Inflammatory macrophage (primary cell): ENCODE measurements at places on chromosomes 5 and 9.

DNA sequence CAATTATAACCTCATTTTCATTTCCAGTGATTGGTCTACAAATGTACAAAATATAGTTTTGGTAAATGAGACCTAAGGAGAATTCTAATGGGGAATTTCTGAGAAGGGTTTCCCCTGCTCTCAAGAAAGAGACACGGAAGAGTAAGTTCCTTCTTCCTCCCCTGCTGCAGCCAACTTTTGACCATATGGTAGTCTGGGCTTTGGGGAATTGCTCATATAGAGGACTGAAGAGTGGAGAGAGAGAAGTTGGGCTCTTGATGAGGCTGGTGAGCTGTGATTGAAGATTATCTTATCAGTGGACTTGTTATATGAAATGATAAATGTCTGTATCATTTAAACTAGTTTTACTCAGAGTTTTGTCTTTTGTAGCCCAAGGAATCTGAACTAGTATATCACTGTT is 4.3 kb upstream of the LNPEP start:
- DNase-seq, result peak; percentile 74

DNA sequence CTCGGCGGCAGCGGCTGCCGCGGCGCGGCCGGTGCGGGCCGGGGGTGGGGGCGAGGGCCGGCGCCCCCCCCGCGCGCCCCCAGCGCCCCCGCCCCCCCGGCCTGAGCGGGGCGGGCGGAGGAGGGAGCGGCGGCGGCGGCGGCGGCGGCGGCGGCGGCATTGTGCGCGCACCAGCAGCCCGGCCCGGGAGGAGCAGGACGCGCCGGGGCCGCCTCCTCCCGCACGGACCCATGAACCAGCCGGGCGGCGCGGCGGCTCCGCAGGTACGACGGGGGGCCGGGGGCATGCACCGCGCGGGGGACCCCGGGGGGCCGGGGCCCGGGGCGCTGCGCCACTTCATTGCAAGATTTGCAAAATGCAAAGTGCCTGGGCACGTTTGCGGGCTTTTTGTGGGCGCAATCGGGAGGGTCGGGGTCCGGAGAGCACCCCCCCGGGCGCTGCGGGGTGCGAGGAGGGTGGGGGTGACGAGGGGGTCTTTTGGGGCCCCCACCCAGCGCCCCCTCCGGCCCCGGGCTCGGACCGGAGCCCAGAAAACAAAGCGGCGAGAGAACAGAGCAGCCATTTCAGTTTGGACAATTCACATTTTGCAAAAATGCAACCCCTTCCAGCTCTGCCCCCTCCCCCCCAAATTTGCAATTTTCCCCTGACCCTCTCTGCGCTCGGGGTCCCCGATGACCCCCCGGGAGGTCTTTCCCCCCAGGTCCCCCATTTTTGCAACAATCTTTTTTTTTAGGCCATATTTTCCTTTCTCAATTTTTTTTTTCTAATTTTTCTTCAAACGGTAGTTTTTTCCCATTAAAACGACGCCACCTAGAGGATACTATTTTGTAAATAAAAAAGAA is at the start of gene ZNF618:
Gene ZNF618, plus strand, starts transcription at position 159 of the 842 bp plus-strand sequence. Its CDS starts 72 bp downstream, at position 231.
- DNase-seq, result peak; percentile 42

GRCh38 chr9:20312732-20313131 is 309.6 kb downstream of the MLLT3 start:
- no peak for DNase-seq

DNA sequence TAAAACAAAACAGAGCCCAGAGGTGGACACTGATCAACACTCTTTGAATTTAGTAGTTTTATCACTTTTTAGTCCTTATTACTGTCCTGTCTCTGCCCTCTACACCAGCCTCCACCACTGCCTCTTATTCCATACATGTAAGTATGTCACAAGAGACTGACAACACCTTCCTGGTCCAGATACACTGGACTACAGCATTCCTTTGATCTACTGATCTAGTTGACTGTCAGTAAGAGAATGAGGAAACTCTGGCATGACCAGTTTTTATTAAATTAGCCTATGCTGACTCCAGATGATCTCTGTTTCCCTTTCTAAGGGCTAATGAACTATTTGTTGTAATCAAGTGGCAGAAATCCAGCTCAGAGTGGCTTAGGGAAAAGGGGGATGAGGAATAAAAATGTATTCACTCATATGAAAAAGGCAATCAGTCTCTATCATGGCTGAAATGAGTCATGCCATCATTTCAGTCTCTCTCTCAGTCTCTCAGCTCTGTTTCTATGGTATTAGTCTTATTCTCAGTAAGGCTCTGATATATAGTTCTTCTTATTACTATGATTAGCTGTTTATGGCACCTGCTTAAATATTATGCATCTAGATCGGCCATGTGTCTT is 5.5 kb downstream of the ARHGEF37 start:
- no peak for DNase-seq

DNA sequence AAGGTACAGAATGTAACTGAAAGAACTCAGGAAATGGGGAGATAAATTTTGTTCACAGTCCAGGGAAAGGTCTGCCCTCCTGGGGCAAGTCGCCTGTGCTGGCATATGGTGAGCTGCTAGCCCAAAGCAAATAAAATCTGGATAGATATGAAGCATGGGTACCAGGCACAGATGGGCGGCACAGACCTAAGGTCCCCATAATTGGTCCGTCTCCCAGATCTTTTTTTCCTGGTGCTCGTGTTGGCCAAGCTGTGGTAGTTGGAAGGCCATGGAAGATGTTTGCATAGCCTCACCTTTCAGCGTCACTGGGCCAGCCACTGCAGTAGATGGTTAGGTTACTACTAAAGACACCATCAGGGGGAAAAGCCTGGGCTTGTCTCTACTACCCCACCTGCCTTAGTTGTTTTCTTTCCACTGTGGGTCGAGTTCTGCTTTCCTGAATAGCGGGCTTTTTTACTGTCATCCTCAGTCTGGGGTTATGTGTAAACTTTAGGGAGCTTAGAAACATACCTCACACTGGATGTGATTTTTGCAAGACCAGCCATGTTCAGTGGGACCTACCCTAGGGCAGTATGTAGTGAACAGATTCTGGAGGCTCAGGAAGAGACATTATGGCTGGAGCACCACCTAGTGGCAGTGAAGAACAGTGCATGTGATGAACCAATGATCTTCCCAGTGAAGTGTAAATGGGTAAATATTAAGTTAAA is 24.2 kb upstream of the GLRX start:
- peak; percentile 81 for DNase-seq

- no peak for DNase-seq
These were observed 32.9 kb upstream of the GPR151 start for GRCh38 chr5:146548781-146549449.

- no peak for DNase-seq
These were observed 1716.4 kb downstream of the EFNA5 start for GRCh38 chr5:105954341-105954740.

- no peak for DNase-seq
These were observed 708 bp downstream of the SPOUT1 start for GRCh38 chr9:128828719-128829452.

DNA sequence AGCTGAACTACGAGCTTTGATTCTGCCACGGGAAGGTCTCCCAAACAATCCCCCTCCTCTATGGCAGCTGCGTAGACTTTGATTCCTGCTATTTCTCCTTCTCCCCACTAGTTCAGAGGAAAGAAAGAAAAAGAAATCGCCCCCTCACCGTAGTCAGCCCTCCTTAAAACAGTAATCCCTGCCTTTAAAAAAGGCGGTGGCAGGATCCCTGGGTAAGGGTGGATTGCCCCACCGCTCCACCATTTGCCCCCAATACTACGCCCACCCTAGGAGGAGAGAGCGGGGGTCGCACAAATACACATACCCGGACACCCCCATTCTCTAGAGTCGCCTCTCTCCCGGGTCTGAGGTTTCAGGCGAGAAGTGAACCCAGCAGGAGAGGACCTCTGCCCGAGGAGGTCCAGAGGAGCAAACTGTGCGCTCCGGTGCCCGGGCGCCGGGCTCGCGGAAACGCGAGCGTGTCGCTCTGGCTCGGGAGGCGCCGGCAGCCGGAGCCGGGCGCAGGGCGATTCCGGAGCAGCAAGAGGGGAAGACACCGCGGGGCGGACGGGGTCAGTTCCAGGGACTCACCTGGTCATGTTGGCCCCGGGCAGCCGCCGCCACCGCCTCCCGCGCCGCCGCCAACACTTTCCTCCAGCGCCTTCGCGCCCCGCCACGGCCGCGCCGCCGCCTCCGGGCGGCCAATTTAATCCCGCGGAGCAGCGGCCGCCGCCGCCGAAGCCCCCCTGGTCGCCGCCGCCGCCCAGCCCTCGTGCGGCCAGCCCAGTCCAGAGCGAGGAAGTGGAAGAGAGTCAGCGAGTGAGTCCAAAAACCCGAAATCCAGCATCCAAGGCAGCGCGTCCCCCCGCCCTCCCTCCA is 1057.7 kb upstream of the DMAC1 start:
- DNase-seq, result no peak

GRCh38 chr5:73204332-73204731 is 31.3 kb downstream of the TMEM174 start:
- no peak for DNase-seq

DNA sequence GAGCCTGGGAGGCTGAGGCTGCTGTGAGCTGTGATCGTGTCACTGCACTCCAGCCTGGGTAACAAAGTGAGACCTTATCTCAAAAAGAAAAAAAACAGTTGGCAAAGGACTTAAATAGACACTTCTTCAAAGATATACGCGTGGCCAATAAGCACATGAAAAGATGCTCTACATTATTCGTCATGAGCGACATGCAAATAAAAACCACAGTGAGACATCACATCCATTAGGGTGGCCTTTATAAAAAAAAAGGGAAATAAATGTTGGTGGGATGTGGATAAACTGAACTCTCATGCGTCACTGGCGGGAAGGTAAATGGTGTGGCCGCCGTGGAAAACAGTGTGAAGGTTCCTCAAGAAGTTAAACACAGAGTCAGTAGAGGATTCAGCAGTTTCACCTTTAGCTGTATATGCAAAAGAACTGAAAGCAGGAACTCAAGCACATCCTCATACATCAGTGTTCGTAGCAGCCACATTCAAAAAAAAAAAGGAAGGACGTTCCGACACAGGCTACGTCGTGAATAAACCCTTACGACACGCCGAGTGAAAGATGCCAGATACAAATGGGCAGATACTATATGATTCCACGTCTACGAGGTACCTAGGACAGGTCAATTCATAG is 24.5 kb upstream of the NRARP start:
- DNase-seq, result peak; percentile 76

DNA sequence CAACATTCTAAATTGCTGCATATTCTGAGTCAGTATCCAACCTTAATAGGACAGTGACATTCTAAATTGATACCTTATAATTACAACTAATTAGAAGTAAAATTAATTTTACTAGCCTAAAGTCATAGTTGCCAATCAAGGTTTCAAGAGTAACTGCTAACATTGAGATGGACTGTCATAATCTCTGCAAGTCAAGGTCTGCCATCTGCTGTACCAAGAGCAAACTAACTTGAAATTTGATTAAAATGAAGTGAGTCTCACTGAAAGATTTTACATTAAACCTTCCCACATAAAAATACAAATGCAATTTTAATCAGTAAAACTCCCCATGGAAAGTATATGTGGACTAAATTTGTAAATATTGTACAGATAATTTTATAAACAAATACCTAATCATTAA is 235.3 kb downstream of the PRDM9 start:
- DNase-seq, result no peak

- no peak for DNase-seq
These were observed 932.9 kb upstream of the DMAC1 start for GRCh38 chr9:8732367-8733075.

GRCh38 chr5:1380011-1380817 is 35.3 kb upstream of the CLPTM1L start:
- DNase-seq, result peak; percentile 7

DNA sequence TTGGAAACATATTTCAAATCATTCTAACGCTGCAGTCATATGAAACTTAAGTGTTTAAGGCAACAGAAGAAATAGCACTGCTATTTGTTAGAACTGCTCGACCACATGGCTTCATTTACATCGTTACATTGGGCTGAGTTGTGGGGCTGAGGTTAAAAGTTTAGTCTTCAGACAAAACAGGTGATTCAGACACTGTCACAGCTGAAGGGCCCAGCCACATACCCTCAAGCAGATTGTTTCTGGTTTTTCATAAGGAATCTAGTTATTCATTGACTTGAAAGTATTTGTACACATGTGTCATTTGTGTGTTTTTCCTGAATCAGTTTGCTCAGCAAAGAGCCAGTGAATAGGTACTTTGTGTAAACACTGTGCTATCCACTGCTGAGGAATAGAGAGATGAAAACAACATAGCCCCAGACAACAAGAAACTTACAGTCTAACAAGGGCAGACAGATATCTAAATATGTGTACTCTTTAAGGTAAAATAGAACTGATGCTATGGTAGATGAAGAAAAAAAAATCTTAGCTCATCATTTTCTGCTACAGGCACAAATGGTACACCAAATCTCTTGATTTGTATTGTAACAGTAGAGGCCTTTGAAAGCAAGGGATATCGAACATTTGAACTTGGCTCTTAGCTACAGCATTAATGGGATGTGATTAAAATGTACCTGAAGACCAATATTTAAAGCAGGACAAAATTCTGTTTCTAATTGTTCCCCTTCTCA is 357.6 kb upstream of the RPS23 start:
- DNase-seq, result no peak
